ENCODE measurements at places on chromosomes 7 and 10.
A peak's percentile ranks its signal among the peaks of the same experiment; 100 is the strongest.

DNA sequence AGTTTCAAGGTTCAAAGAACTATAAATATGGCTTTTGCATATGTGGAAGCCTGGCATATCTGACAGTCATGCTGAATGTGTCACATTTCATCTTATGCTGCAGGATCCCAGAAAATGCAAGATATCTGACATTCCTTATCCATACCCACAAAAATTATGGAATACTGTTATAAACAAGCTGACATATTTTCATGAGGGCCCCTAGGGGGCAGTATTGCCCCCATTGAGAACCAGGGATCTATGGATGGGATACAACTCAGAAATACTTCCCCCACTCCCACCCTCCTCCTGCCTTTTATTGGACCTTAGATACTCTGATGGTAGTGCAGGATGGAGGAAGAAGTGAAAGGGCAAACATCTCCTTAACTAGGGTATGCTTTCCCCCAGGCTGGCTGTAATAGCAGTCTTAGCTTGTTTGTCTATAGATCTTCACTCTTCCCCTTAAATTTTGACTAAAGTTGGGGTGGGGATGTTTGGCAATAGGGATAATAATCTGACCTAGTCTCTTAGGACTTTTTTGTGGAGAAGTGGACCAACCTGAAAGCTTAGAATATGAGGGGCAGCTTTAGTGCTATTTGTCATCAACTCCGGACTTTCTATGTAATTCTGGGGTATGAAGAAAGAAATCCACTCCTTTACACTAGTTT, 3.5 kb upstream of the GNGT1 start:
- peak; percentile 58 for DNase-seq

DNA sequence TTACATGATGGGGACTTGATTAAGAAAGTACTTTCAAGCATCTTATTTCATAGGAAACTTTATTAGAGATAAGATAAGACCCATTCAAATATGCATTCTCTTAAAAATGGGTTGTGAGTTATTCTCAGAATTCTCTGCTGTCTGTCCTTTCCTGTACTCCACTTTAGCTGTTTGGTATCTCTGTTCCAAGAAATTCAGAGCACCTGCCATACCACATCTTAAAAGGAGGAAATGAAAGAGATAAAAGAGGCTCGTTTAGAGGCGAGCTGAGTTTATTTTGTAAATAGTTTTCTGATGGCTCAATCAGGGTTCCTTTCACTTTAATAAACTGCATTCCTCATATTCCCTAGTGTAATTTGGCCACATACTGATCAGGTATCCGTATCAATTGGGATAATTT, 87.2 kb downstream of the MDFIC start:
- no peak for DNase-seq

DNA sequence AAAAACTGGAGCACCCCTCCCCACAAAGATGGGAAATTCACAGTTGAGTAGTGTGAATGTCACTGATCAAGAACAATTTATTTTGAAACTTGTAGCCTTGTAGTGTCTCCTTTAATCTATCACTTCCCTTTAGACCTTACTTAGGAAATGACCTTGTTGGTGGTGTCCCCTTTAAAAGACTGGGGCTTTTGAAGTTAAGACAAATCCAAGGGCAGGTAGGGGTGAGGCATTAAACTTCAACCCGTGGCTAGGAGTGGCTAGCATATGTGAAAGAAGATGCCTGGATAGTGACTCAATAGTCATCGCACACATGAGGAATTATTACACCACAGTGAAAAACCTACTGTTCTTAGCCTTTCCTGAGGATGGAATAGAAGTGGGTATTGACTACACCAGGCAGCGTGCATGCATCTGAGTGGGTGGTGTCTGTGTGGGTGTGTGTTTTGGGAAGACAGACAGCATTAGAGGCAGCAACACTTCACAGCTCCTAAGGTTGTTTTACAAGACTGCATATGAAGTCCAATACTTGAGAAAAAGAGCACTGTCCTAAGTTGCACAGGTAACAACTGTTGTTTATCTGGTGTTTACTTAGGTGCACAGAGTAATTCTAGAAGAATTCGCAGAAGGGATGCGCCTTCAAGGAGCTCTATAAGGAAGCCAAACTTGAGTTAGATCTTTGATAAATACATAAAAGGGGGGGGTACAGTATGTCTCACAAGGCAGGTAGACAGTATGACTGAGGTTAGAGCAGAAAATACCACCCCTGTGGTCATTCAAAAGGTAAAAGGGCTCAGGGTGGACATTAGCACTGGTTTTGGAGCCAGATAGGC, 32.9 kb downstream of the ABLIM1 start:
- peak; percentile 28 for DNase-seq

- no peak for DNase-seq
Measured at GRCh38 chr7:33886149-33886623, 19.2 kb upstream of the BMPER start.

- no peak for DNase-seq
Measured at GRCh38 chr10:73856261-73856660, 18.1 kb downstream of the CAMK2G start.

GRCh38 chr7:37534893-37535610, 86.4 kb upstream of the ELMO1 start:
- no peak for DNase-seq

- DNase-seq, result no peak
Measured at GRCh38 chr10:80855348-80855971, 317.8 kb downstream of the SH2D4B start.

- DNase-seq, result peak; percentile 46
Measured at GRCh38 chr7:106054156-106054910, 57.8 kb downstream of the SYPL1 start.

- no peak for DNase-seq
Measured at GRCh38 chr7:157096286-157097055, 42.3 kb upstream of the UBE3C start.

DNA sequence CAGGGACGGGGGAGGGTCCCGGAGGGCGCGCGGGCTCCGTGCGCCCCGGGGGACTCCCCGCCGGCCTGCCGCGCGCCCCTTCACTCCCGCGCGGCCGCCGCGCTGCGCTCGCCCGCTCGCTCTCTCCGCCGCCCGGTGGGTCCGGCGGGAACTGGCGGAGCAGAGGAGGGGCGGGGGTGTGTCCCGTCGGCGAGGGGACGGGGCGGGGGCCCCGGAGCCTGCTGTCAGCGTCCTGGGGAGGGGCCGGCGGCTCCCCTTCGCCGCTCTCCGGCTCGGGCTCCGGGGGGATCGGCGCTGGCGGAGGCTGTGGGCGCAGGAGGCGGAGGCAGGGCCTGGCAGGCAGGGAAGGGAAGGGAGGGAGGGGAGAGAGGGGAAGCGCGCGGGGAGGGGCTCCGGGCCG, at the start of gene SH3PXD2A:
Gene SH3PXD2A, minus strand, starts transcription at position 153 of the 400 bp plus-strand sequence. CDS start 310 bp downstream, outside the sequence.
- DNase-seq, result peak; percentile 43

- no peak for DNase-seq
Measured at GRCh38 chr7:128434413-128435326, 21.0 kb upstream of the HILPDA start.

DNA sequence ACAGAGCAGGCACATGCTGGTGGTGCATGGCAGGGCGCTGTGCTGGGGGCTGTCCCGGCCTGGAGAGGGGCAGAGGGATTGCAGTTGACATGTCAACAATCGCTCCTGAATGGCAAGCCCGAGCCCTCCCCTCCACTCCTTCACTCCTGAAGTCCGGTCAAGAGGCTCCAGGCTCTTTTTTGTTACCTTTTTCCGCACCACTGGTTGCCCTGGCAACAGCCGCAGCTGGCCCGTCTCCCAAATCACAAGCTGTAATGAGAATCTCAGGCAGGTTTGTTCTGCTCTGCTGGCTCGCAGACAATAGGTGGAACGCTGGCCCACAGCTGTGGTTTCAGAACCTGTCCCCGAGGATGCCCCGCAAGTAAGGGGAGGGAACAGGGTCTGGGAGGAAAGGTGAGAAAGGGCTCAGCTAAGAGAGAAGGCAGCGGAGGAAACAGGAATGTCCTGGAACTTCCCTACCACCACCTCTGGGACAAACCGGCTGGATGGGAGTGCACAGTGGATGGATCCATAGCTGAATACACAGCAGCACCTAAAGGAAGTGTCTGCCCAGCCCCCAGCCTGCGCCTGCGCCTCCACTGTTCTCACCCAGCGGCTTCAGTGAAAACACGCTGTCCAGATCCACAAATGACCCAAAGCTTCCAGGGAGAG, 58.9 kb downstream of the CALML3 start:
- DNase-seq, result no peak

- DNase-seq, result no peak
Measured at GRCh38 chr7:82164813-82165212, 278.8 kb downstream of the CACNA2D1 start.

DNA sequence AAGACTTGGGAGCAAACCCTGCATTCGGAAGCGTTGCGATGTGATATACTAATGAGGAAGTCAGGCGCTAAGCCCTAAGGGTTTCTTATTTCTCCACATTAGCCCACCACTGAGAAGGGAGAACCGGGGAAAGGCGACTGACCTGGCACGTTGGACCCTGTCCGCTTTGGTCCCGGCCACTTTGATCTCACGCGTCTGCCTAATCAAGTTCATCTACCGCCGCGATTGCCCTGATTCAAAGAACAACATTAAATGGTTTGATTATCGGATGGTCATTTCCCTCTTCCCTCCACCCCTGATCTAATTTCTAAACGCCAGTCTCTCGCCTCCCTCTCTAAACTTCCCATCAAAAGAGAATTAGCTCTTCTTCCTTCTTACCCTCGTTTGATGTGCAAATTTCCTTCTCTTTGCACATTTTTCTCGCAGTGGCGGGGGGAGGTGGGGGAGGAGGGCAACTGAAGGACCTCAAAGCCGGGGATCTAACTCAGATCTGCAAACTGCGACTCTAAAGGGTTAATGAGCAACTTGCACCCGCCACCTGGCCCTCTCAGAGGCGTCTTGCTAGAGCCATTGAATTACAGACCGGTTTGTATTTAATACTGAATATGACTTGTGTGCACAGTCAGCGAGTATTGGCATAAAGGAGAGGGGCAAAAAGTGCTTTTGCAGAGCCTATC, 687 bp upstream of the DKK1 start:
- DNase-seq, result no peak

DNA sequence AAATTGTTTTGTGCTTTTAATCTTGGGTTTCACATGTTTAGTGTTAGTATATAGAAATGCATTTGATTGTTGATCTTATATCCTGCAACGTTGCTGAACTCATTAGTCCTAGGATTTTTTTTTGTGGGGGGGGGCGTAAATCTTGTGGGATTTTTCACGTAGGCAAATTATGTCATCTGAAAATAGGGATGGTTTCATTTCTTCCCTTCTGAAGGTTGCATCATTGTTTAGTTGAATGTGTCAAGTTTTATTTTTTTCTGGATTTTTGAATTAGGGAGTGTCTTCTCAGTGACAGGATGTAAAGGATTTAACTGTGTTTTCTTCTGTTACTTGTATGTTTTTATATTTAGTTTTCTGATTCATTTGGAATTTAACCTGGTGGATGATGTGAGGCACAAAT, 26.7 kb downstream of the MKLN1 start:
- peak; percentile 51 for DNase-seq

DNA sequence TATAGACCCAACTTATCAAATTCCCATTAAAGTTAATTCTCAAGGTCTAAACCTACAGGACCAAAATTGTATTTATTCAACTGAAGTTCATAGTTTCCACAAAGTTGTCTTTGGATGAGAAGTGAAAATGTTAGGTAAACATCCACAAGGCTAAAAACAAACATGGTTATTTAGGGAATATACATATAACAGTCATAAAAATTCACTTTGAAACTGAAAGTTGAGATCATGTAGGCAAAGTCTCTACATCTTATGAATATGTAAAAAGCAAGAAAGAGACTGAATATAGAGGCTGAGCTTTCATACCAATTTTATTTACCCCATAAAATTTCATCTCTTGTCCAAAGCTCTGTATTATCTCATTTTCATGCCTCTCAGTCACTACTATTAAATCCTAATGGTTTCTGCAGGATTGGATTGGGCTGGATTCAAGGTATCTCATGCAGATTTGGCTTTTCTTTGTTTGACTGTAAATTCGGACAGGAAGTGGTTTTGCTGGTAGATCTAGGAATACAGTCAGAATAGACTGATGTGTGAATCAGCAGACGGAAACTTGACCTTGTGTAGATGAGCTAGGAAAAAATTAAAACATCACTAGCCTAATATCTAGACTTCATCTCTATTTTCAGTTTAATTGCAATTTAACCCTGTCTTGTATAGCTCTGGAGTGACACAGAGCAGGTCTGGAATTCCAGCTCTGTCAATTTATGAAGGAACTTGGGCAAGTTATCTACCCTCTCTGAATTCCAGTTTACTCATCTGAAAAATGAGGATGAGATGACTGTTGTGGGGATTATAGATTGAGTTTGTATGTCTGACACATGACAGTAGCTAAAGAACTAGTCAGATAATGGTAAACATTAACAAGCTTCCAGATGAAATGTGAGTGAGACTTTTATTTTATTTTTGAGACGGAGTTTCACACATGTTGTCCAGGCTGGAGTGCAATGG, 27.3 kb upstream of the SKAP2 start:
- no peak for DNase-seq

DNA sequence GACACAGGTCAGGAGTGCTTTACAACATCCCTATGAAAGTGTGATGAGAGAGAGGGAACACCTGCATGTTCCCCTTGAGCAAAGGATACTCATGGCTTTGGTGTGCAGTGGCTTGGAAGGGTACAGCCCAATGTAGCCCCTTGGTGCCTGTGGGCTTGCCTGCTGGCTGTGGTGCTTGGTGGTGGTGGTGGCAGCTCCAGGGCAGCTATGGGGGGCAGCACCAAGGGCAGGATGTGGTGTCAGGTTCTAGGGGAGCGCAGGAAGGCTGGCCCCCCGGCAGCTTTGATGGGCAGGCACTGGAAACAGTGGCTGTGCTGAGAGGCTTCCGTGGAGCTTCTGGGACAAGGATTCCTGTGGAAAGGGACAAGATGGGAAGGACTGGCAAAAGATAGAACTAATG, 464.0 kb upstream of the ZMIZ1 start:
- DNase-seq, result no peak

GRCh38 chr7:129376076-129376777, 58.0 kb upstream of the STRIP2 start:
- DNase-seq, result peak; percentile 55

- DNase-seq, result peak; percentile 72
Measured at GRCh38 chr7:91165006-91165845, 99.0 kb upstream of the FZD1 start.

- DNase-seq, result no peak
Measured at GRCh38 chr10:122276611-122277208, 5.6 kb downstream of the BTBD16 start.

DNA sequence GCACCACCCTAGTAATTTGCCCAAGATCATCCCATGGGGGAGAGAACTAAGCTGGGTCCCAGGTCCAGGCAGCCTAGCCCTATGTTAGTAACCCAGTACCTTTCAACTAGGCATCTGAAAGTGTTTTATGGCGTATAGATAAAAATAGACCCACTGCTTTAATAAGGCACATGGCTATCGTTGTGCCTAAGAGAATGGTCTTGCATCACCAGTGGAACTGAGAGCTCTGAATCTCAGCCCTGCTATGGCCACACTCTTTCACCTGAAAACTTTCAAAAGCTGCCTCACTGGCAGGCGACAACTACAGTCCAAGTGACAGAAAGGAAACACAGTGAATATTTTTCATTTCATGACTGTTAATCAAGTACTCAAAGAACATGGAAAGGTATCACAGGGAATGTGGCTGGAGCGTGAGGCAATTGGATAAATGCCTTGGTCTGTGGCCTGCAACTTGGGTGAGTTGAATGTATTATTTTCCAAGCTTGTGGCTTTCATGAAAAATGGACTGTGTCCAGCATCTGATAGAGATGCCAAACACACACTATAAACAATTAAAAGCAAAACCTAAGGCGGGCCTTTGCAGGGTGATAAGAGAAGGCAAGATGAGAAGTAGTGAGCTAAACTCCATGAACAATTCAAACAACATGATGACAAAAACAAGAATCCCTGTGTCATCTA, 18.0 kb upstream of the SFMBT2 start:
- DNase-seq, result no peak

Measured in suppressor macrophage treated with lipopolysaccharide for 1 hour (primary cell).